ENCODE measurements at places on chromosomes 7 and 10.
A peak's percentile ranks its signal among the peaks of the same experiment; 100 is the strongest.

DNA sequence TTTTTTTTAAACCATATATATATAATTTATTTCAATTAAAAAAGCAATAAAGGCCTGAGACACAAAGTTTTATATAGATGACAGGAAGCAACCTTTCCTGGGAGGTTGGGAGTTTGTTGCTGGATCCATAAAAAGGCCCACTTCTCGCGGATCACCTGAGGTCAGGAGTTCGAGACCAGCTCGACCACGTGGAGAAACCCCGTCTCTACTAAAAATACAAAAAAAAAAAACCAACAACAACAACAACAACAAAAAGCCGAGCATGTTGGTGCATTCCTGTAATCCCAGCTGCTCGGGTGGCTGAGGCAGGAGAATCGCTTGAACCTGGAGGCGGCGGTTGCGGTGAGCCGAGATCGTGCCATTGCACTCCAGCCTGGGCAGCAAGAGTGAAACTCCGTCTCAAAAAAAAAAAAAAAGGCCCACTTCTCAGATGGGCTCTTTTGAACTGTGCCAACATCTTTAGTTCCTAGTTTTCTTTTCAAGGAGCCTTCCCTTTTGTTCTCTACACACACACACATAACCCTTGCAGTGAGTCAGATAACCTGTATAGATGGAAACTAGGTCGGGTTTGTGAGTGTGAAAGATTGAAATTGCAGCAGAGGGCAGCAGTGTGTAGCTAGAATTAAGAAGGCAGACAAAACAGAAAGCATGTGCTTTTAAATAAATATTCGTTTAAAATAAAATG is 1.2 kb upstream of the SMNDC1 start:
- DNase-seq: peak; percentile 61

- no peak for DNase-seq
Measured at GRCh38 chr10:122210481-122211265, 60.4 kb upstream of the BTBD16 start.

- no peak for DNase-seq
Measured at GRCh38 chr7:131321656-131322055, 6.0 kb upstream of the MKLN1 start.

DNA sequence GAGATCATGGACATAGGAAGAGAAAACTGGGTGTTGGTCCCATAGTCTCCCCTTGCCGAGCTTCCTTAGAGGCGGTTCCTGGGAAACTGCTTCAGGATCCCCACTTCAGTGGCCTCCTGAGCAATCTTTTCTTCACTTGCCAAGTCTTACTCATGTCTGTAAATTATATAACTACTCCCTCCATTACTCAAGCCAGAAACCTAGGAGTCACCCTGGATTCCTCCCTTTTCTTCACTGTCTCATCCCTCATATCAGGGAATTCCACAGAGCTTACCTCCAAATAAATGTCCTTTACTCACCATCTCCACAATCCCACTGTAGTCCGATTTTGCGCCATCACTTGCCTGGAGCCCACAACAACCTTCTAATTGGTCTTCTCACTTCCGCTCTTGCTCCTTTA is 29.1 kb upstream of the TRUB1 start:
- peak; percentile 18 for DNase-seq

- no peak for DNase-seq
Measured at GRCh38 chr7:43768887-43769272, 10.4 kb downstream of the BLVRA start.

GRCh38 chr7:28104041-28104541 is 76.5 kb downstream of the JAZF1 start:
- no peak for DNase-seq

DNA sequence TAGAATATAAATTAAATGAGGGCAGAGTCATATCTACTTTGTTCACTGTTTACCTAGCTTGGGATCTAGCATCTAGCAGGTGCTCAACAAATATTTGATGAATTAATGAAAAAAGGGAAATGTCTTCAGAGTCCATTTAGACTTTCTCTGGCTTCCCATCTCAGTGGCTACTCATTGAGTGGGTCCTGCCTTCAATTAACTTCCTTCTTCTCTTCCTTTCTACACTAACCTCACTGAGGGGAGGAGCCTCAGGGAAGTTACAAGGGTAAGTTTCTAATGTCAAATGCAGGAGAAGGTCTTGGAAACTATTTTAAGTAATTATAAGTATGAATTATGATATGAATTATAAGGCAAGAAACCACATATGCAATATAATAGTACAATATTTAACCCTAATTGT is 28.2 kb upstream of the MPP7 start:
- DNase-seq: no peak

GRCh38 chr10:95579835-95580535 is 18.8 kb upstream of the SORBS1 start:
- no peak for DNase-seq

GRCh38 chr10:103262229-103262628 is 14.7 kb upstream of the INA start:
- DNase-seq: no peak

- no peak for DNase-seq
Measured at GRCh38 chr7:157905651-157906461, 569.1 kb downstream of the DNAJB6 start.

- DNase-seq: no peak
Measured at GRCh38 chr10:104334561-104334960, 3.7 kb downstream of the ITPRIP start.
